ENCODE measurements at places on chromosomes 11 and 22. TPM values are rescaled to one million over a fixed set of nuclear protein-coding genes. Genes with fewer than 3 reads are reported as not detected.

Gene UBASH3B
- 38.2 TPM for total RNA-seq

Gene DDTL
- total RNA-seq = 1.5 TPM

Gene SMIM35
- total RNA-seq = not detected

Gene CARD18
- not detected for total RNA-seq

Gene ISX
- not detected for total RNA-seq

Gene BDNF
- total RNA-seq = 10.6 TPM

Gene OR1S2
- total RNA-seq = not detected

Gene OR8G5
- total RNA-seq = not detected

Gene RAG2
- total RNA-seq = not detected

Gene CARNS1
- 0.29 TPM for total RNA-seq

Gene FOLH1
- not detected for total RNA-seq
